ENCODE measurements at places on chromosomes 16 and 17.

- no peak for DNase-seq
Measured at GRCh38 chr16:54341892-54342776, 55.5 kb upstream of the IRX3 start.

DNA sequence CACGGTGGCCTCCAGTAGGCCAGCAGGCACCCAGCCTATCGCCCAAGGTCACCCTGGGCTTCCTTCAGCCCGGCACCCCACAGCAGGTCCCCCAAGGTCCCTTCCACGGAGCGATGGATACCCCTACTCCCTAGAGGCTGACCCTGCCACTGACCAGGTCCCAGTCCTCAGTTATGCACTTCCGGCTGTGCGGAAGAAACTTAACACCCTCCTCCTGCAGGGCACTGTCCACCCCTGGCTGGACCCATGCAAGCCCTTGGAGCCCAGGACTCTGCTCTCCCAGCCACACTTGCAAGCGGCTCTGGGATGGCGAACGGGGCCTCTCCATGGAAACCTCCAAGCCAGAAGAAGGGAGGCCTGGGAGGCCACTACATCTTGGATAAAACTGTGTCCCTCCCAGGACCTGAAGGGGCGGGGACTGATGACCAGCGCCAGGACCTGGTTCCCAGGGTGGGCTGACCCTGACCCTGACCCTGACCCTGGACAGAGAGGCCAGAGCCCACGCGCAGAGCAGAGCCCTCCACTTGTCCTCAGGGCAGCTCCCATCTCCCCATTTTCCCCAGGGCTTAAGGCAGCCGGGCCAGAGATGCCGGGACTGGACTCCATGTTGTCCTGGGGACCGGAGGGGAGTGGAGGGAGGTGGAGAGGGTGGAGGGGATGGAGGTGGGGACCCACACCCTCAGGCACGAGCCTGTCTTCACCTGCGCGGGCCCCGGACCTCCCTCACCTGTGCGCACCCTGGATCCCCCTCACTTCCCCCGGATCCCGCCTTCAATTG lies 734 bp downstream of the CEP131 start:
- DNase-seq, result no peak

- DNase-seq, result no peak
Measured at GRCh38 chr16:10976634-10977033, 32.3 kb downstream of the CLEC16A start.

DNA sequence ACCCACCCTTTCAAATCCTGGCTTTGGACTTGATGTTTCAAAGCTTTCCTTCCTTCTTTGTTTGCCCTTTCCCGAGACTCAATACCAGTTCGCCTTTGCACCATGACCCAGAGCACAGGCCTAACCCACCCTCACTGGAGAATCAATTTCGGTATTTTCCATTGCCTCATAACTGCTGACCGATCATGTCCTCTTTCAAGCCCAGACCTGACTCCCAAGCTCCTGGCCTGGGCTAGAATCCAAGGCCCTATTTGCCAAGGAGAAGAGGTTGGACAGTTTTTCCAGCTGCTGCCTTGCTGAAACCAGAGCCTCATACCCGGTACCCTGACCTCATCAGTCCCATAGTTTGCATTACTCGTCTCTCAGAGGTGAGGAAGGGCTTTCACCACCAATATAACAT lies 35.3 kb upstream of the HELZ start:
- DNase-seq, result no peak
